ENCODE measurements at places on chromosomes 1 and 21. TPM values are rescaled to one million over a fixed set of nuclear protein-coding genes. Genes with fewer than 3 reads are reported as not detected.

DNA sequence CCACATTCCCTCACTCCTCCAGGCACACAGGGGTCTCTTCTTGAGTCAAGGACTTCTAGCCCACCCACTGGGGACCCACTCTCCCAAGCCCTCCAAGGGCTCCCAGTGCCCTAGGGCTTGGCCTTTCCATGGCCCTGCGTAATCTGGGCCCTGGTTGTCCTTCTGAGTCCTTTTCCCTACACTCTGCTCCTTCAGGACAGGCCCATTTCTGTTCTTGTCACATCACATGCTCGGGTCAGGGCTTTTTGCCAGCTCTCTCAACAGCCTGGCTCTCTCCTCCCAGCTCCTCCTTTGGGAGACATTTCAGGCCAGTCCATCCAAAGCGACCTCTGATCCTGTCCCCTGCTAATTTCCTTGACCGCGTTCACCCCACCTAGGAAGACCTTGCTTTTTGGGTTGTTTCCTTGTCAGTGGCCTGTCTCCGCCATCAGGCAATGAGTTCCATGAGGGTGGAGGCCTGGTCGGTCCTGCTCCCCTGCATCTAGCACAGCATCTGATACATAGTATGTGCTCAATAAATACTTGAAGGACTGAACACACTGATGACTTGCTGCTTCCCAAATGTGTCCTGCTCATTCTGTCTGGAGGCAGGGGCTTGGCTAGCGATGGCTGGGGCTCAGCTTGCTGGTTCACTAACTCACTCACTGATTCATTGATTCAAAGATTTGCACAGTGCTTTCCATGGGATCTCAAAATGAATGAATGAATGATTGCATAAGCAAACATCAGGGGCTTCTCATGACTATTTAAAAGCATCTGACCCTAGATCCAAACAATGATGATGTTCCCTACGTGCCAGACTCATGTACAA lies 44.8 kb downstream of the DHRS3 start:
- DNase-seq: no peak
- H3K27ac ChIP-seq: no peak overlapping the region
- no peaks in the 10 kb centered on the region for H3K4me1 ChIP-seq
- H3K4me3 ChIP-seq: no peak overlapping the region
- no peaks in the 10 kb centered on the region for H3K27me3 ChIP-seq
- H3K36me3 ChIP-seq: no peaks in the 10 kb centered on the region

HHAT gene
- polyA plus RNA-seq: 1.1 TPM

PTGER3 gene
- 0.29 TPM for polyA plus RNA-seq

- H3K27ac ChIP-seq: peak overlapping the region; percentile 54
- no peak overlapping the region for H3K4me3 ChIP-seq
- peaks cover 57% of the 10 kb centered on the region for H3K4me1 ChIP-seq
- H3K27me3 ChIP-seq: no peaks in the 10 kb centered on the region
- H3K36me3 ChIP-seq: peaks cover 77% of the 10 kb centered on the region
These were observed 44.2 kb upstream of the PIGV start for GRCh38 chr1:26743426-26744059.

DNA sequence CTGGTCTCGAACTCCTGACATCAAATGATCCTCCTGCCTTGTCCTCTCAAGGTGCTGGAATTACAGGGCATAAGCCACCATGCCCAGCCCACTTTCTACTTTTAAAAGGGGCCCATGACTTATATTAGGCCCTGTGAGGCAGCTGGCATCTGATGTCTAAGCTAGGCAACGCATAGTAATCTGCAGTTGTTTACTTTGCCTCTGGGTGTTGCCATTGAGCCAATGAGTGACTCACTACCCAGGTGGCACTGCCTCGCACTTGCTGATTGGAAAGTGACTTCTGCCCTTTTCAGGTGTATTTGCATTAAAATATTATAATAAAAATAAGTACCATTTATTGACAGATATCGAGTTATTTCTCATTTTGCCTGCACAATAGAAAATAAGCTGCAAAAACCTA lies 84.9 kb downstream of the KIF14 start:
- H3K4me3 ChIP-seq: no peak overlapping the region
- DNase-seq: no peak
- no peak overlapping the region for H3K27ac ChIP-seq
- no peaks in the 10 kb centered on the region for H3K27me3 ChIP-seq
- H3K4me1 ChIP-seq: no peaks in the 10 kb centered on the region
- H3K36me3 ChIP-seq: no peaks in the 10 kb centered on the region

GRCh38 chr1:197843401-197843800 lies 59.0 kb upstream of the C1orf53 start:
- DNase-seq: peak; percentile 7
- H3K36me3 ChIP-seq: no peaks in the 10 kb centered on the region
- no peaks in the 10 kb centered on the region for H3K27me3 ChIP-seq
- no peak overlapping the region for H3K27ac ChIP-seq
- peaks cover 22% of the 10 kb centered on the region for H3K4me1 ChIP-seq

DNA sequence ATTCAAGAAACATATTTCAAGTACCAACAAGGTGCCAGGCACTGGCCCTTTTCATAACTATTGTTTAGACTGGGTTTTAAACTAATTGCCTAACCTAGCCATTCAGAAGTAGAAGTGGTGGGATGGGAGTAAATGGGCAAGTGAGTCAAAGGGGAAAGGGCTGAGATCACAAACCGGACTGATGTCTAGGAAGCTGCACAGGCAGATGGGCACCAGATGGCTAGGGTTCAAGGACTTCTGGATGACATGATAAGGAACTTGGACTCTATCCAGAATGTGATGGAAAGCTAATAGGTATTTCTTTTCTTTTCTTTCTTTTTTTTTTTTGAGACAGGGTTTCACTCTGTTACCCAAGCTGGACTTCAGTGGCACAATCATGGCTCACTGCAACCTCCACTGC lies 46.6 kb downstream of the LYST start:
- H3K4me1 ChIP-seq: no peaks in the 10 kb centered on the region
- no peak overlapping the region for H3K4me3 ChIP-seq
- H3K36me3 ChIP-seq: peaks cover 55% of the 10 kb centered on the region
- no peaks in the 10 kb centered on the region for H3K27me3 ChIP-seq
- no peak for DNase-seq

RNU1-1 gene
- not detected for polyA plus RNA-seq

CASQ2 gene
- polyA plus RNA-seq: not detected

GRCh38 chr1:168466714-168467131 lies 77.1 kb downstream of the XCL2 start:
- no peaks in the 10 kb centered on the region for H3K36me3 ChIP-seq
- no peak overlapping the region for H3K27ac ChIP-seq
- no peak overlapping the region for H3K4me3 ChIP-seq
- peak; percentile 23 for DNase-seq
- H3K4me1 ChIP-seq: peaks cover 38% of the 10 kb centered on the region

DNA sequence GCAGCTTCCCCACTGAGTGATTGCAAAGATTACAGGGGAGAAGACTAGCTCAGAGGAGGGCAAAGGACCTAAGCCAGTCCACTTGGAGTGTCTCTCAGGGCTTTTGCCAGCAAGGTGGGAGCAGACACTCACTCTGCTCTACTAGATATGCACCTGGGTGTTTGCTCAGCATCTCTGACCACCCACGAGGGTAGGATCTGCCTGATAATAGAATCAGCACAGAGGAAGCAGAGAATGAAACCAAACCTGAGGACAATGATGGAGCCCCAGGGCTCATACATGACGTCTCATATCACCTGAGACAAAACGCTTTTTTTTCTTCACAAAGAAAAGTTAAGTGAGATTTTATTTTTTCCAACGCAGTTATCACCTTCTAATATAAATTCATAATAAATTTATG lies 79.4 kb downstream of the RRAGC start:
- H3K4me1 ChIP-seq: no peaks in the 10 kb centered on the region
- DNase-seq: no peak
- H3K36me3 ChIP-seq: no peaks in the 10 kb centered on the region
